ENCODE measurements at places on chromosomes 7 and 10. TPM values are rescaled to one million over a fixed set of nuclear protein-coding genes. Genes with fewer than 3 reads are reported as not detected.

The LRIT2 gene
- not detected for total RNA-seq

The TCF7L2 gene
- 1.2 TPM for total RNA-seq

The BLNK gene
- not detected for total RNA-seq

The SFRP4 gene
- total RNA-seq = not detected

The DNMBP gene
- 5.0 TPM for total RNA-seq

The PLXNA4 gene
- total RNA-seq = 4.5 TPM

The HYAL4 gene
- total RNA-seq = not detected

The ATOH7 gene
- total RNA-seq = not detected

The ITIH5 gene
- total RNA-seq = not detected

The FAM13C gene
- total RNA-seq = not detected

The GPR15LG gene
- not detected for total RNA-seq

The TDRD1 gene
- 0.35 TPM for total RNA-seq

The ARHGEF5 gene
- 5.1 TPM for total RNA-seq

The CTAGE8 gene
- 0.56 TPM for total RNA-seq

The SLIT1 gene
- total RNA-seq = 0.44 TPM

The IL2RA gene
- 266 TPM for total RNA-seq

The MYL10 gene
- not detected for total RNA-seq

The GJD4 gene
- total RNA-seq = not detected

The ARHGEF35 gene
- total RNA-seq = 2.5 TPM

The NPC1L1 gene
- total RNA-seq = 0.22 TPM

The LIPJ gene
- 0.19 TPM for total RNA-seq

The MINDY3 gene
- total RNA-seq = 41.0 TPM

The CCL24 gene
- total RNA-seq = not detected

All from naive thymus-derived CD4-positive, alpha-beta T cell (primary cell).